Central memory CD4-positive, alpha-beta T cell (primary cell): ENCODE measurements at places on chromosomes 5 and 9.
A peak's percentile ranks its signal among the peaks of the same experiment; 100 is the strongest.

- no peak for DNase-seq
Measured at GRCh38 chr9:94941211-94941875, 214.8 kb downstream of the AOPEP start.

GRCh38 chr5:72006361-72006760, 100.9 kb upstream of the MAP1B start:
- DNase-seq = no peak

DNA sequence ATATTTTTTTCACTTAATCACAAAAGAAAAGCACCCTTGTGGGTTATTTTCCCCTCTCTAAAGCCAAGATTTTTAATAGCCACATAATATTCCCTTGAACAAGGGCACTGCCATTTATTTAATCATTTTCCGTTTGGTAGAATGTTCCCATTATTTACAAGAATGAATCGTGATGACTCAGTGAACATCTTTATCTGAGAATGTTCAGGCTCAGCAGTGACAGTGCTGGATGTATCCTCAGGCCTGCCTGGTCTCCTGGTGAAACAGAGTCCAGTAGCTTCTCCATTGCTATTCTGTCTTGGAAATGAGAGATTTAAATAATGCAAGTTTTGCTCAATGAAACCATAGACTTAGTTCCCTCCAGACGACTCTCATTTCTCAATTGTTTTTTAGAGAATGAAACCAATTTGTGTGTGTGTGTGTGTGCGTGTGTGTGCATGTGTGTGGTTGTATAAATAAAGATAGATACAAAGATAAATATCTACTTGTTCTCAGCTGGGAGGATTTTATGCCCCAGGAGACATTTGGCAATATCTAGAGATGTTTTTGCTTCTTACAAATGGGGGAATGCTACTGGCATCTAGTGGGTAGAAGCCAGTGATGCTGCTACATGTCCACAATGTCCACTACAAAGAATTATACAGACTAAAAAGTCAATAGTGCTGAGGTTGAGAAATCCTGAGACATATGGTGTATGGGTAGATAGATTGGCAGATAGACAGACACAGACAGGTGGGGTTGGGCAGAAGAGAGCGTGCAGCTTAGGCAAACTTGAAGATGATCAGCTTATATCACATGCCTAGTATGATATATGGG, 55.0 kb downstream of the PAPPA start:
- no peak for DNase-seq

DNA sequence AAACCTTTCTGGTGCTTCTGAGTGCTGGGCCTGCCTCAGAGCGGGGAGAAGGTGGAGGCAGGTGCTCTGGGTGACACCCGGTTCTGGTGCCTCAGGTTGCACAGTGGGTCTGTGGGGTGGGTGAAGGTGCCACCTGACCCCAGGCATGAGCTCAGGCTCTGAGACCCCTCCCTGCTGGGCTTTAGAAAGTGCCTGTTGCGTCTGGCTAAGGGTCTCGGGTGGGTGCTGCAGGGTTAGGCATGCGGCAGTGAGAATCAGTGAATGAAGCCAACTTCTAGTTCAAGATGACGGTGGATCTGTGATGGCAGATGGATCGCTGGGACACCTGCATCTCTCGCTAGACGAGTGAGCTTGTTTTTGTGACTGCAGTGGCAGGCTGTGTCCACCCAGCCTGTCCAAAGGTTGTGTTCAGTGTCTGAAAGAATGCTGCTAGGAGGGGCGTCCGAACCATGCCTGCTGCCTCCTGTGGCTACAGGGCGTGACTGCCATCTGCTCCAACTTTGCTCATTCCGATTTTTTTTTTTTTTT, 5.0 kb downstream of the SQSTM1 start:
- DNase-seq = no peak

DNA sequence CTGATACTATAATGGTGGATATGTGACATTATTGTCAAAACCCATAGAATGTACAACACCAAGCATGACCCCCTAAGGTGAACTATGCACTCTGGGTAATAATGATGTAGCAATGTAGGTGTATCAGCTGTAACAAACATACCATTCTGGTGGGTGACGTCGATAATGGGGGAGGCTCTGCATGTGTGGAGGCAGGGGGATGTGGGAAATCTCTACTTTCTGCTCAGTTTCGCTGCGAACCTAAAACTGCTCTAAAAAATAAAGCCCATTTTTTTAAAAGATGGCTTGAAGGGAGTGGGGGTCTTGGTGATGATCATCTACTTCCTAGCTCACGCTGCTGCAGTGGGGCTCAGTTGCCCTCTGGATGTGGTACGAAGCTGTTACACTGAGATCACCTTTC, 51.1 kb downstream of the RASGEF1C start:
- DNase-seq = no peak

- DNase-seq = peak; percentile 23
Measured at GRCh38 chr5:149434162-149435014, 55.3 kb upstream of the IL17B start.

DNA sequence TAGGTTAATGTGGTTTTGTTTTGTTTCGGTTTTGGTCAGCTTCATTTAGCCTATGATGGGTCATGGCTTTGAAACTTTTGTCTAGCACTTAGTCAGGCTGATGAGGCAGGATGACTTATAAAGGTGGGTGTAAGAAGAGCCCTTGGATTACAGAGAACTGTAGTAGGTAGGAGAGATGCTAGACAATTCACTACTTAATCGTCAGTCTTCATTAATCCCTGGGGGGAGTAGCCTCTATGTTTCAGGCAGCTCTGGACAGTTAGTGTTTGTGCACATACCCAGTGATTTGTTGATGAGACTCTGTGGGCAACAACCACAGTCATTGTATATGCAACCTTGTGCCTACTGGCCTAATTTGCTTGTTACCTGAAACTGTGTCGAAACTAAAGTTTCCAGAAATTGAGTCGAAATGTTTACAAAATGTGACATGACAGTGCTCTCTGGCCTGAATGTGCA, 113.3 kb downstream of the MTREX start:
- no peak for DNase-seq

GRCh38 chr9:22039258-22039657, 30.2 kb upstream of the CDKN2B start:
- no peak for DNase-seq

GRCh38 chr5:142017832-142018427, 5.1 kb upstream of the GNPDA1 start:
- DNase-seq = no peak

GRCh38 chr9:77877976-77878375, 153.6 kb downstream of the GNAQ start:
- DNase-seq = no peak

- no peak for DNase-seq
Measured at GRCh38 chr5:9339206-9339818, 206.6 kb downstream of the SEMA5A start.

GRCh38 chr5:149521739-149522685, 29.2 kb downstream of the CSNK1A1 start:
- DNase-seq = no peak

- no peak for DNase-seq
Measured at GRCh38 chr5:59532979-59533729, 360.4 kb downstream of the PDE4D start.

DNA sequence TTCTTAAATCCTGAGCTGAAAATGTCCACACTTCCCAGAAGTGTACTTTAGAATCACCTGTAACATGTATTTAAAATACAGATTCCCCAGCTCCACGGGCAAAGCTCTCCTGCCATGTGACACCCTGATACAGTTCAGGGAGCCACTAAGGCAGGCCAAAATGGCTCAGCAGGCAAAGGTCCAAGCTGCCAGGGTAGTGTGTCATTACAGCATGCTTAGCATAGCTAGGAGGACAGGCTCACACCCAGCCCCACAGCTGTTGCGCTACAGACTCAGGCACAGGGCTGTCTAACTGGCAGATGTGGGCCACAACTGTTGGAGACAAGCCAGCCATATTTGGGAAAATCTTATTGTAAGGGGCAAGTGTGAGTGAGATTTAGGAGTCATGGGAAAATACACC, 73.0 kb downstream of the C9orf85 start:
- no peak for DNase-seq

DNA sequence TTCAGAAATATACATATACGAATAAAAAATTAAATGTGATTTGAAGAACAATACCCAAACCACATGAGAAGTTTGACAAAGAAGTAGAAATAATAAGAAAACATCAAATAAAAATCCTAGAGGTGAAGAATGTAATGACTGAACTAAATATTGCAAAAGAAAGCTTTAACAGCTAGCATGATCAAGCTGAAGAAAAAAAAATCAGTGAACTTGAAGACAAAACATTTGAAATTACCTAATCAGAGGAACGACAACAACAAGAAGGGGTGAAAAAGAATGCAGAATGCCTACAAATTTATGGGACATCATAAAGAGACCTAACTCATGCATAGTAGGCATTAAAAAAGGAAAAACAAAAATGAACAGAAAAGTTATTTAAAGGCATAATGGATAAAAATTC, 60.5 kb upstream of the SPEF2 start:
- no peak for DNase-seq

DNA sequence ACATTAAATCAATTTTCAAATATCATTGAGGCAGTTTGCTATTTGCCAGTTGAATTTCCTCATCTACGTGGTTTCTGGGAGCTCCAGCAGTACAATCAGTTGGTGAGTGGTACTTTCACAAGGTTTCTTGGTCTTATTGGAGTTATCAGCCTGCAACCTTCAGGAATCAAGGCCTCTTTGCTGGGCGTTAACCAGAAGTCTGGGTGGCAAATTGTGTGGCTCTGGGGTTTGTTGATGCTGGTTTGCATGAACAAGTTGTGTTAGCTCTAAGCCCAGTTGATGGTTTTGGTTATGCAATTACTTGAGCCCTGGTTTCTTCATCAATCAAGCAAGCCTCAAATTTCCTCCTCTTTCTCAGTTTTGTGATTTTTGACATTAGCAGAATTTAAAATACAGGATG, 152.9 kb upstream of the ANKRD55 start:
- DNase-seq = no peak

- DNase-seq = no peak
Measured at GRCh38 chr9:101739311-101739710, 864 bp upstream of the GRIN3A start.

DNA sequence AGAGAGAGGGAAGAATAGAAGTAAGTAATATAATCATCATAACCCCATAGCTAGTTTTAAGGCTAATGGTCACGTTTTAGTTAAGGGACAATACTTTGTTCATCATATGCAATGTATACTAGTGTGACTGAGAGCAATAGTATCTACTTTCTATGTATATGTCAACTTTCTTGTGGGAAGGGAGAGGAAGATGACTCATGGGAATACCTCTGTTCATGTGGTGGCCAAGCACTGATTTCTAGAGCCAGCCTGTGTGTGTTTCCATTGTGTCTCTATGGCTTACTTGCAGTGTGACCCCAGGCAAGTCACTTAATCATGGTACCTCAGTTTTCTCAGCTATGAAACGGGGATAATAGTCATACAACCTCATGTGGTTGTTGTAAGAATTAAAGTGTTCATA, 639.6 kb downstream of the CETN3 start:
- DNase-seq = no peak

DNA sequence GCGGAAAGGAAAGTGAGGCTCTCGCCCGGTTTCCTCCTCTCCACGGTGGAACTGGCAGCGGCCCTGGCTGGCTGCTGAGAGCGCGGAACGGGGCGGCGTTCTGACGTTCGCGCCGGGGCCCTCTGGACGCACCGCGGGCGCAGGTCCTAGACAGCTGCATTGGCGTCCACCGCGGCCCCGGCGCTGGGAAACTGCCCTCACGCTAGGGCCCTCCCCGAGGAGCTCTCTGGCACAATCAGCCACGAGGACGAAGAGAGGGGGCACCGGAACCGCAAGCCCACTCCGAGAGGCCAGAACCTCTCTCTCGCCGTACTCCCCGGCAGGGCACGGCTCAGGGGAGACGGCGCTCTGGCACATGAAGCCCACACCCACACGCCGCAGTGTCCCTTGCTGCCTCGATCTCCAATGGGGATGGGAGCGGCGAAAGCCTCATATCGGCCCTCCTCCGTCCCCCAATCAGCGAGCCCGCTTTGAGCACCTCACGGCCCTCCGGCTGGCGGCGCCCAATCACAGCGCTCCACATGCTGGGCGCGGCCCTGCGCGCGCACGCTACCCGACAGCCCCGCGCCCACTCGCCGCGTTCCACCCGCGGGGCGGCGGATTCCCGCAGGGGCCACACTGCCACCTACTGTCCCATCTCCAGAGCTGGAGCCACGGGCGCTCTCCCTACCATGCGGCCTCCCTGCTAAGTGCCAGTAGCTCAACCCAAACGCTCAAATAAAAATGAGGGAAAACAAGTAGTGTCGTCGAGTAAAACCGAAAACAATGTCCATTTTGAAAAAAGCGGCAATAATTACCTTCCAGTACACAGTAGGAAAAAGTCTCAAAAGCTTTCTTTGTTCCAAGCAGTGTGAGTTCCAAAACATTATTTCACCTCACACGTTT, 11.8 kb downstream of the MRPS27 start:
- DNase-seq = peak; percentile 97

DNA sequence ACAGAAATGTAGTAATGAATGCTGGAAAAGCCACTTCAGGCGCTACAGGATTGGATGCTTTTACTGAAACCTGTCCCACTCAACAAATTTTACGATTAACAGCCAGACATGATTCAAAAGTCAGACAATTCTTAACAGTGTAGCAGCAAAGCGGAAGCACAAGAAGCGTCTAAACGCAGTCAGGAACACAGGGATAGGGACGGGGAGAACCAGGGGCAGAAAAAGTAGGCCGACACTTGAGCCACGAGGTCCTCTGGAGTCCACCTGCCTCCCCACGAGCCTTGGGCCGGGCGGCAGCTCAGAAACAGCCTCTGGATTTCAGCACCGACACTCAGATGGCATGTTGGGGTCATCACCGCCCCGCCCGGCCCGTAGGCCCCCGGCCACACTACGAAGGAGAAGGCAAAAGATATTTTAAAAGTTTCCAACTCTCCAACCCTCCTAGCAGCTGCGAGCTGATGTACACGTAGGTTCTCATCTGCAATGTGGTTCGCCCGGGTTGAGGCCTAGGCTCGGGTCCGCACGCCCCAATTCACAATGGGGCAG, 615 bp downstream of the RACK1 start:
- DNase-seq = peak; percentile 20

DNA sequence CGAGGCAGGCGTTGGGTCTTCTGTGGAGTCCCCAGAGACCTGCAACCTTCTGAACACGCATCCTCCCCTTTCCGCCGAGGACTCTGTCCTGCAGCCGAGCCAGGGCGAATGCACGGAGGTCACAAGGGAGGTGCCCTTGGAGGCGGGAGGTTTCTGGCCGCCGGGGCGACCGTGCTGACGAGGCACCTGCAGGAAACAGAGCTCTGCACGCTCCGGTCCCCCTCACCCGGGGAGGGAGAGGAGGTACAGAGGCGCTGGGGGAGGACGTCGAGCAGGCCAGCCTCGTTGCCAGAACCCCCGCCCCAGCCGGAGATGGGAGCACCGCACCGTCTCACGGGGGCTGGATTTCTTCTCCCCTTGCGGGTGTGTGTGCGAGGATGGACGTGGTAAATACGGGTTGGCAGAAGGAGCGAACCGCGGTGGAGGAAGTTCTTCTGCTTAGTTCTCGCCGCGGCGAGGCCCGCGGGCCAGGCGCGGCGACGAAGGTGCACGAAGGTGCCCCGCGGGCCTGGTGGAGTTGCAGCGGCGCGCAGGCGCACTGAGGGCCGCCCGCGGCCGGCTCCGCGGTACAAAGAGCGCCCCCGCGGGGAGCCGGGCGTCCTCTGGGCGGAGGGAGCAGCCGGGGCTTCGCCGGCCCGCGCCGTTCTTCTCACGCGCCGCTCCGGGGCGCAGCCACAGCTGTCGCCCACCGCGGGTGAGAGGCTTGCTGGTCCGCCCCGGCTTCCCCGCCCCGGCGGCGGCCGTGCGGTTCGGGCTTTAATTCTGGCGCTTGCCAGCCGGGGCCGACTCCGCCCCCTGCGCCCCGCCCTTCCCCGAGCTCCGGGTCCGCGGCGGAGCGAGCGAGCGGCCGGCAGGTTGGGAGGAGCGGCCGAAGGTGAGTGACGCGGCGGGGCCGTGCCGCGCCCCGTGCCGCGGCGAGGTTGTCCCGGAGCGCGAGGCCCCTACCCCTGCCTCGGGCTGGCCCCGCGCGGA, 289.5 kb downstream of the DOCK8 start:
- DNase-seq = peak; percentile 78
